ENCODE measurements at places on chromosomes 11 and 22.
A peak's percentile ranks its signal among the peaks of the same experiment; 100 is the strongest.

GRCh38 chr11:35373284-35373933, 45.9 kb downstream of the SLC1A2 start:
- peak; percentile 89 for DNase-seq

- DNase-seq = no peak
These were observed 24.6 kb downstream of the TRAF6 start for GRCh38 chr11:36485298-36486002.

GRCh38 chr11:128662076-128662475, 31.8 kb upstream of the FLI1 start:
- DNase-seq = no peak

DNA sequence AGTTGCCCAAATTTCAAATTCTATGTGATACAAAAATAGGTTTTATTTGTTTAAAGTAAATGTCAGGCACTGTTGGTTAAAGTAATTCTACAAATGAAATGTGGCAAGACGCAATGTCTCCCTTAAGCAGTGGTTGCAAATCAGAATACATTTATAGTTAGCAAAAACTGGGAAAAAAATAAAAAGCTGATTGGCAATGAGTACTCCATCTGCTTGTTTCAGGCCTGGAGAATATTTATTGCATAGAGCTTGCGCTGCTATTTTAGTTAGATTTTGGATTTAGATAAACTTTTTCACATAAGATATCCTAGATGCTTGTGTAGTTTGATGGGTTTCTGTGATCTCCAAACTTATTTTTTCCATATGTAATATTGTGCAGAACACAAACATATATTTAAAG, 224.0 kb upstream of the MPPED2 start:
- DNase-seq = no peak

DNA sequence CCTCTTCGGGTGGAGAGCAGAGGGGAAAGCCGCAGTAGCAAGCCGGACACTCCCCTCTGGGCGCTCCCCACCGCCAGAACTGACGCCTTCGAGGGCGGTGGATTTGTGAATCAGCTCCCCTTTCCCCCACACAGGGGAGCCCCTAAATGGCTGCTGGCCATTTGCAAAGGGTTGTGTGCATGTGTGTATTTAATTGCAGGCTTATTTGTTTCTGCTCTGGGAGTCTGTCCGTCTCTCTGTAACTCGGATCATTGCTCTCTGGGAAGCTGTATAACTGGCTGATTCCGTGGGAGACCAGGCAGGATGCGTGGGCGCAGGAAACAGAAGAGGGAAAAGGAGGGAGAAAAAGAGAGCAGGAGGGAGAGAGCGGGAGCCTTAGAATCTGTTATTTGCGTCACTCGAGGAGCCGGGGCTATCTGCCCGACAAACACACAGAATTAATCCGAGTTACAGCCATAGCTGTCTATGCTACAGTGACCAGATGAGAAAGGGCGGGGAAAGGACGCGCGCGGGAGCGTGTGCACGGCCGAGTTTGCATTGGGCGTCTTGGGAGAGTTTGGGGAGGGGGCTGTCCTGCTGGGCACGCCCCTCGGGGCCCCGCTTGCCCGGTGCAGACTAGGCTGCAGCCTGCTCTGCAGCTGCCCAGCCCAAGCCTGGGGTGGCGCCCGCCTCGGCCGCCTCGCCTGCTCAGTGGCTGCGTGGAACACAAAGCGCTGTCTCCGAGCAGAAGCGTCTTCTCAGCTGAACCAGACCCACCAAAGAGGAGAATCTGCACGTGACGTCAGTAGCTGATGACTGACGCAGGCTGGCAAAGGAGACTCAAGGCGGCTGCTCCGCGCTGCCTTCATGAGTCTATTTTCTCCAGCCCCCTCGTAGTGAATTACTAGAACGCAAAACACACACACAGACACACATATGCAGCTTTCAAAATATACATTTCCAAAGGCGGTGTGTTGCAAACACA, 105.3 kb upstream of the HSD17B12 start:
- DNase-seq = peak; percentile 17

- DNase-seq = no peak
These were observed 34.8 kb downstream of the MRGPRX2 start for GRCh38 chr11:19025481-19026406.

DNA sequence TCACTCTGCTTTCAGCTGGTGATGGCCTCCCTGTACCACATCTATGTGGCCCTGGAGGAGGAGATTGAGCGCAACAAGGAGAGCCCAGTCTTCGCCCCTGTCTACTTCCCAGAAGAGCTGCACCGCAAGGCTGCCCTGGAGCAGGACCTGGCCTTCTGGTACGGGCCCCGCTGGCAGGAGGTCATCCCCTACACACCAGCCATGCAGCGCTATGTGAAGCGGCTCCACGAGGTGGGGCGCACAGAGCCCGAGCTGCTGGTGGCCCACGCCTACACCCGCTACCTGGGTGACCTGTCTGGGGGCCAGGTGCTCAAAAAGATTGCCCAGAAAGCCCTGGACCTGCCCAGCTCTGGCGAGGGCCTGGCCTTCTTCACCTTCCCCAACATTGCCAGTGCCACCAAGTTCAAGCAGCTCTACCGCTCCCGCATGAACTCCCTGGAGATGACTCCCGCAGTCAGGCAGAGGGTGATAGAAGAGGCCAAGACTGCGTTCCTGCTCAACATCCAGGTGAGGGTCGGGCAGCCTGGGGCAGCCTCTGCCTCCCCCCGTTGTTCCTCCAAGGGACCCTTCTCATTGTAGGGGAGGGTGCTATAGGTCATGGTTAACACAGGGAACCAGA, 5.9 kb downstream of the HMOX1 start:
- DNase-seq = no peak

DNA sequence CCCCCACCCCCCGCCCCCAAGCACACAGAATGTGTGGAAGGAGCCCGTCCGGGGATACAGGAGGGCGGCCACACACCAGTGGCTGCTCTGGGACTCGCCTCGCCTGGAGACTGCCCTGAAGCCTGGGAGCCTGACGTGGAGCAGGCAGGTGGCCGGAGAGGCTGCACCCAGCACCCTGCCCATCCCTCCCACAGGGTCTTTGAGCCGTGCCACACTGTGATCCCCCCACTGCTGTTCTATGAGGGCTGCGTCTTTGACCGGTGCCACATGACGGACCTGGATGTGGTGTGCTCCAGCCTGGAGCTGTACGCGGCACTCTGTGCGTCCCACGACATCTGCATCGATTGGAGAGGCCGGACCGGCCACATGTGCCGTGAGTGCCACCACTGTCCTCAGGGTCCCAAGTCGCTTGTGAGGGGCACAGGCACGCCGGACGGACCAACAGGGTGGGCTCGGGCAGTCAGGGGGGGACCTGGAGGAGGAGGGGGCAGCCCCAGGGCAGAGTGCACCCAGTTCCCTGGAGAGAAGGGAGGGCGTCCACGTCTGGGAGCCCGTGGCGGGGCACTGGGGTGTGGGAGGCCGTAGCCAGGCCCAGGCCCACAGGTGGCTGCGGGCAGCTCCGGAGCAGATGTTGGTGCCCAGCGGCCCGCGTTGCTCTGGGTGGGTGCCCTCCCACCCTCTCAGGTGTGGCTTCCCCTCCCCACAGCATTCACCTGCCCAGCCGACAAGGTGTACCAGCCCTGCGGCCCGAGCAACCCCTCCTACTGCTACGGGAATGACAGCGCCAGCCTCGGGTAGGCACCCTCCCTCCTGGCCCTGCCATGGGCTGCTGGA, 27.0 kb upstream of the MUC5B start:
- no peak for DNase-seq

- DNase-seq = no peak
These were observed 18.0 kb upstream of the IGSF22 start for GRCh38 chr11:18743900-18744514.

GRCh38 chr11:44834846-44835245, 108.1 kb downstream of the TSPAN18 start:
- no peak for DNase-seq

GRCh38 chr11:58561394-58562098, 14.1 kb downstream of the LPXN start:
- DNase-seq = peak; percentile 46

DNA sequence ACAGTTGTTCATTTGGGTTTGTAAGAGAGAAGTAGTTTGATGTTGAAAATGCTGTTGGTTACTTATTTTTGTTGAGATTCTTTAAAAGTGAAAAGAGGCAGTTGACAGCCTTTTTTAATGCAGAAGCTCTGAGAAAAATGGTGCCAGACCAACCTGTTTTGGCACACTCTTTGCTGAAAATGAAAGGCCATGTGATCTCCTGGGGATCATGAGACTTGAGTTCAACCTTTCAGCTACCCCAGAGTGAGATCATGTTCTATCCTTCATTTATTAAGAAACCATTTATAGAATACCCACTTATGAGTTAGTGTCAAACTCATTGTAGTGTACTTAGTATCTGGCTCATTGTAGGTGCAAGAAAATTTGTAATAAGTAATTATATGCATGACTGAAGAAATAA, 196.2 kb downstream of the MAML2 start:
- DNase-seq = no peak

DNA sequence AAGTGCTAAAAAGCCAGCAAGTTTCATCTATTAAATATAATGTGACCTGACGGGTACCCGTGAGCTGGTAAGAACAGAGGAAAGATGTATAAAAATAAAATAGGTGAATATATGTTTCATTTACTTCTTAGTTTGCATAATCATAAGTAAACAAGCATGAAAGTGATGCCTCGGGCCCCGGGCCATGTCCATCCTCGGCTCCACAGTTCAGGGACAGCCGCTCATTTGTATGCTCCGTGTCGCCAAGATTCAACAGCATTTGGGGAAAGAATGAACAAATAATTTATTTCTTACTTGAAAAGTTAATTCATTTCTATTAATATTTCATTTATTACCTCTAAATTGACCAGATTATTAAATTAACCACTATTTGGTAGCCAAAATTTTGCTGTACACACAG, 251.8 kb downstream of the NTM start:
- no peak for DNase-seq

GRCh38 chr11:67609316-67609715, 2.6 kb downstream of the NDUFV1 start:
- DNase-seq = no peak

GRCh38 chr11:33065445-33066178, 26.2 kb downstream of the TCP11L1 start:
- DNase-seq = peak; percentile 54

GRCh38 chr11:17073370-17074027, 4.0 kb downstream of the RPS13 start:
- DNase-seq = no peak

DNA sequence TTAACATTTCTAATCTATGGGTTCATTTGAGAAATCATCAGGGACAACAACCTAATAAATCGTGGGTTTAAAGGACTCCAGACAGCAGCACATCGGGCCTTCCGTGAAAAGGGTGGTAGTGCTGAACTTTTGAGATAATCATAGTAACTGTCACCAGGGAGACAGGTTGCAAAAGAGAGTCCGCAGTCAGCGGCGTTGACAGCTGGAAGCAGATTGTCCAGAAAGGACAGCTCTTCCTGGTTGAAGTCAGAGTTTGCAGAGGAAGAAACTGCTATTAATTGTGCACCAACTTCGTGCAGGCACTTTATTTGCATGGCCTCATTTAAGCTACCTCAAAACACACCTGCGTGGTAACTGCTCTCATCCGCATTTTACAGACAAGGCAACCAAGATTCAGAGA, 20.5 kb upstream of the ISX start:
- DNase-seq = no peak

- peak; percentile 67 for DNase-seq
These were observed 31.9 kb downstream of the ATG13 start for GRCh38 chr11:46649180-46649738.

DNA sequence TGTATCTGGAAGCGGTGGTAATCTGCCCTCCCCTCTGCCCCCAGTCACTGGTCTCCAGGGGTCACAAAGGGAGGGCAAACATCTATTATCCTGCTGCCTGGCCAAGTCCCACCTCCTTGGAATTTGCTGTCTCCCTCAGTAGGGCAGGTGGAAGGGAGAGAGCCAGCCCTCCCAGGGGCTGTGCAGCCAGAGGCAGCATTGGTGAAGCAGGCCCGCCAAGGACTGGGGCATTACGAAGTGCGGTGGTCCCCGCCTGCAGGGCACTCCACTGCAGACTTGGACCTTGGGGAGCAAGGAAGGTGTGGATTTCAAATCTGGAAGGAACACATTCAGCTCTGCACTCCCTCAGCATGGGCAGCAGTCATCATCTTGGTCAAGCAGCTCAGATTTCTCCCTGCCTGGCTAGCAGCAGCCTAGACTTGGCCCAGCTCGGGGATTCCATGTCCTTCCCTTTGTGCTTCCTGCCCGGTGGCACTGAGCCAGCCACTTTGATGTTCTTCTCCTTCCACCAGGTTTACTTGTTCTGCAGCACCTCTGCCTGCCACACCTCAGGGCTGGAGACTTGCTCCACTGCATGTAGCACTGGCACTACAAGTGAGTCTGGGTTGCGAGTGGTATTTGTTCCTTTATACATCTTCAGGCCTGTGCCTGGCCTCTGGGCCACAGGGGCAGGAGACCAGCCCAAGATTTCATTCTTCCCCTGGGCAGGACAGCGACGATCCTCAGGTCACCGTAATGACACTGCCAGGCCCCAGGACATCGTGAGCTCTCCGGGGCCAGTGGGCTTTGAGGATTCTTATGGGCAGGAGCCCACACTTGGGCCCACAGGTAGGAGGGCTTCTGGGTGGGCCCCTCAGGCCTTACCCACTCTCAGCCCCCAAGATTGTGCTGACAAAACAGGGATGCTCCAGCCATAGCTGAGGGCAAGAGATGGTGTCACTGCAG, 7.4 kb downstream of the ZP1 start:
- DNase-seq = no peak

DNA sequence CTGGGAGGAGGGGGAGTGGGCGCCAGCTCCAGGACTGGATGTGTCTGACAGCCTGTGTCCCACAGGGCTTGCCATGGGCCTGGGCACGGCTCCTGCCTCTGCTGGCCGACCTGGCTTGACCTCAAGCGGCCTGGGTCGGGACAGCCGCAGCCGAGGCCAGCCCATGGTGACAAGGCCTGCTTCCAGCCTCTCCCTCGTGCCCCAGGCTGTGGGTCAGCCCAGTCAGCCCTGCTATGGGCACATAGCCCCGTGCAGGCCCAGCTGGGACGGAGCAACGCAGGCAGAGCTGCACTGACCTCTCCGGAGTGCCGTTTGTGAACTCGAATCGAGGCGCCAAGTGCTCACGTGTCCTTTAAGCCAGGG, 17.9 kb downstream of the OSBPL5 start:
- no peak for DNase-seq

GRCh38 chr11:46386005-46386578, 4.6 kb downstream of the MDK start:
- no peak for DNase-seq

DNA sequence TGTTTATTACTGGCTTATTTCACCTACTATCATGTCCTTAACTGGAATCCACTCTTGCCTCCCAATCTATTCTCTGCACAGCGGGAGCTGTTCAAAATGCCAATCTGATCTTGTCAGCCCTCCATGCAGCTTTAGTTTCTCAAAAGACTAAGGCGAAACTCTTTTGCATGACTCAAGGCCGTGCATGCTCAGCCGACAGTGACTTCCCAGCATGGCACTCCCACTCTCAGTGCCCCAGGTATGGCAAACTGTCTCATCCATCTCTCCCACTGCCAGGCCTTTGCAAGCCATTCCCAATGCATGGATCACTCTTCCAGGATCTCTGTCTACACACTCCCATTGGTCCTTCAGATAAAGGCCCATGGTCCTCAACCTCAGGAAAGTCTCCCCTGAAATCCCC, 245.9 kb downstream of the LARGE1 start:
- DNase-seq = peak; percentile 9

Measured in kidney glomerular epithelial cell (primary cell).